ENCODE measurements at places on chromosomes 1 and 21.
A peak's percentile ranks its signal among the peaks of the same experiment; 100 is the strongest.

GRCh38 chr1:206538901-206539640 lies 31.7 kb downstream of the RASSF5 start:
- H3K4me1 ChIP-seq: peaks cover 35% of the 10 kb centered on the region
- H3K27ac ChIP-seq: no peak overlapping the region
- peaks cover 3% of the 10 kb centered on the region for H3K36me3 ChIP-seq
- no peak overlapping the region for H3K4me3 ChIP-seq
- no peaks in the 10 kb centered on the region for H3K27me3 ChIP-seq
- no peak for DNase-seq

- no peak overlapping the region for H3K4me3 ChIP-seq
- no peaks in the 10 kb centered on the region for H3K36me3 ChIP-seq
- no peaks in the 10 kb centered on the region for H3K4me1 ChIP-seq
- H3K27ac ChIP-seq: no peak overlapping the region
- no peak for DNase-seq
- no peaks in the 10 kb centered on the region for H3K27me3 ChIP-seq
Observed at GRCh38 chr1:5269901-5270300, 615.5 kb downstream of the AJAP1 start.

DNA sequence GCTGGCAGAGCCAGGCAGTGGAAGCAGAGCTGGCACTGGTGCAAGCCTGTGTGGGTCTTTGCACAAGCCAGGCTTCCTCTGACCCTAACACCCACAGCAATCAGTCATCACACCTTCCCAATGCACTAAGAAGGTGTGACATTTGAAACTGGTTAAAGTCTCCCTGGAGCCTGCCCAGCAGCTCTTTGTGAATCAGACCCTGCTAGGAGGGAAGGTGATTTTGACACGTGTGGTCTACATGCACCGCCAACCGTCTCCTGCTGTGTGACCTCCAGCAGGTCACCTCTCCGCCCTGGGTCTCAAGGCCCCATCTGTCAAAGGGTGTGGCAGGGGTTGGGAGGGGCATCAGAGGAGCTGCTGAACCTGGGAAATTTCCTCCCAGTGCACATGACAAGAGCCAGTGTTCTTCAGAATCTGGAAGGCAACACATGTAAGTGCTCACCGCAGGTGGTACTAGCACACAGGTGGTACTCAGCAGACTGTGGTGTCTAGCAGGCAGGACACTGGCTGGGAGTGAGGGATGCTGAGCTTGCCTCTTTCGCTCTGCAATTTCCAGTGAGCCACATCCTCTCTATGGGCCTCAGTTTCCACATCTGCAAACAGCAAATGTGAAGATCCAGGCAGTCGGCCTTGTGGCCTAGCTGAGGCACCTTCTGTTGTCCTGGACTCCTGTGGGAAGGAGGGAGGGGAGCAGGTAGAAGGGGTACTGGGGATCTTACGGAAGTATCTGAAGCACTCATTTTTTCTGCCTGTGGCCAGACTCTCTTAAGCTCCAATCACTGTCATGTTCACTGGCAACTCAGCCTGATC lies 123.2 kb downstream of the DMRTB1 start:
- H3K27ac ChIP-seq: no peak overlapping the region
- DNase-seq: no peak
- H3K4me1 ChIP-seq: no peaks in the 10 kb centered on the region

DNA sequence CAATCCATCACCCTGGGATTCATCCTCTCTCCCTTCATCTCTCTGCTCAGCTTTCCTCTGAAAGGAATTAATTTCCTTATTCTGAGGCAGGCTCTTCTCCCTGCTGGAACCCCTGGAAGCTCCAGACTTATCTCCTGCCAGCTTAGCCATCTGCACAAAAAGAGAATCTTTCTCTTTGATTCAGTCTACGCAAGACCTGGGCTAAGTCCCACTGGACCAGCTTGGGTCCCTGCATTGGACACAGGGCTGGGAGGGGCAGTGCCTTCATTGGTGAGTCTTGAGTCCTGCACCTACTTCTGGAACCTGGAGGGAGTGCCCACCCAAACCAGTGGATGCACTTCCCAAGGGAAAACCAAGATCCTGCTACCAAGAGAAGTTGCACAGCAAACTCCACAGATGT lies 271.7 kb upstream of the CSF3R start:
- H3K4me1 ChIP-seq: no peaks in the 10 kb centered on the region
- no peak overlapping the region for H3K4me3 ChIP-seq
- H3K27ac ChIP-seq: no peak overlapping the region
- no peak for DNase-seq

DNA sequence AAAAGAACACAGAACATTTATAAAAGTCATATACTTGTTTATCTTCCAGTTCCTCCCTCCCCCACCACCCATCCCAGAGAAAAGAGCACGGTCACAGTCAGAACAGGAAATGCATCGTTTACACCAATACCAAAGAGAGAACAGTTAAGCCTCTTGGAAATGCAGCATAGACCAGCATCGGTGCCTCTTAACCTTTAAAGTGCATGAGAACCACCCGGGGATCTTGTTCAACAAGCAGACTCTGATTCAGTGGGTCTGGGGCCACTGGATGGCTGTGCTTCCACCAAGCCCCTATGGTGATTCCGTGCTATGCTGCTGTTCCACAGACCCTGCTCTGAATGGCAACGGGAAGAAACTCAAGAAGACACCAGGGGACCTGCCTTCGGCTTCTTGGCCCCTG lies 19.2 kb downstream of the FAM89A start:
- no peaks in the 10 kb centered on the region for H3K4me1 ChIP-seq
- H3K4me3 ChIP-seq: no peak overlapping the region
- H3K36me3 ChIP-seq: no peaks in the 10 kb centered on the region
- DNase-seq: no peak
- H3K27ac ChIP-seq: no peak overlapping the region
- no peaks in the 10 kb centered on the region for H3K27me3 ChIP-seq

- H3K4me1 ChIP-seq: no peaks in the 10 kb centered on the region
- H3K36me3 ChIP-seq: no peaks in the 10 kb centered on the region
- H3K4me3 ChIP-seq: no peak overlapping the region
- H3K27me3 ChIP-seq: no peaks in the 10 kb centered on the region
- H3K27ac ChIP-seq: no peak overlapping the region
Observed at GRCh38 chr1:185917646-185918045, 183.5 kb downstream of the HMCN1 start.

DNA sequence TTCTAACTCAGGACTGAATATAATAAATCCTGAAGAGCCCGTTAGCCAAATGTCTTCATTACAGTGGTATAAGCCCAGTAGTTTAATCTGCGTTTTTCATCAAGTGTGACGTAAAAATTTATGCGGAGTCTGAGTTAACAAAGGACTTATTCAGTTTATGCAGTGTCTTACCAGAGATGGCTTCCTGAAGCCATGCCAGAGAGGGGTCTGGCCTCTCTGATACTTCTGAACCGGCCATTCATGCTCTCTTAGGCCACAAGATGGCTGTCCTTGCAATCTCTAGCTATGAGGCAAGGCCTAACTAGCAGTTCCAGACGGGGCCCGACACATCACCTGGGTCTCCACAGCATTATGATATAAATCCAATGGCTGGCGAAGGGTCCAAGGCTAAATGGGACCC lies 101.4 kb downstream of the TEX35 start:
- no peaks in the 10 kb centered on the region for H3K27me3 ChIP-seq
- peaks cover 8% of the 10 kb centered on the region for H3K36me3 ChIP-seq
- no peak for DNase-seq
- no peak overlapping the region for H3K27ac ChIP-seq

DNA sequence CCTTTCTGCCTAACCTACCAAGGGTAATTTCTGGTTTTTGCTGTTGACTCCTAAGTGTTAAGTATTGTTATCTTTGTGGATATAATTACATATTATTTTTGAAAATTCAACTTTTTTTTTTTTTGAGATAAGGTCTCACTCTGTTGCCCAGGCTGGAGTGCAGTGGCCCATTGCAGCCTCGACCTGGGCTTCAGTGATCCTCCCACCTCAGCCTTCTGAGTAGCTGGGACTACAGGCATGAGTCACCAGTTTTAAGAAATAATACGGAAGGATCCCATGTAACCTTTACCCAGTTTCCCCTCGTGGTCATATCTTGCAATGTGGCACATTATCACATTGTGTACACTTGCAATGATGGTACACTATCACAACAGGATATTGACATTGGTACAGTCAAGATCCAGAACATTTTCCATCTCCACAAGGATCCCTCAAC lies 3.1 kb downstream of the CHD1L start:
- H3K36me3 ChIP-seq: peaks cover 18% of the 10 kb centered on the region
- no peaks in the 10 kb centered on the region for H3K27me3 ChIP-seq

GRCh38 chr1:147072482-147073432 lies 99.5 kb downstream of the PRKAB2 start:
- DNase-seq: no peak
- no peak overlapping the region for H3K27ac ChIP-seq
- no peaks in the 10 kb centered on the region for H3K4me1 ChIP-seq
- H3K4me3 ChIP-seq: no peak overlapping the region
- H3K36me3 ChIP-seq: no peaks in the 10 kb centered on the region

DNA sequence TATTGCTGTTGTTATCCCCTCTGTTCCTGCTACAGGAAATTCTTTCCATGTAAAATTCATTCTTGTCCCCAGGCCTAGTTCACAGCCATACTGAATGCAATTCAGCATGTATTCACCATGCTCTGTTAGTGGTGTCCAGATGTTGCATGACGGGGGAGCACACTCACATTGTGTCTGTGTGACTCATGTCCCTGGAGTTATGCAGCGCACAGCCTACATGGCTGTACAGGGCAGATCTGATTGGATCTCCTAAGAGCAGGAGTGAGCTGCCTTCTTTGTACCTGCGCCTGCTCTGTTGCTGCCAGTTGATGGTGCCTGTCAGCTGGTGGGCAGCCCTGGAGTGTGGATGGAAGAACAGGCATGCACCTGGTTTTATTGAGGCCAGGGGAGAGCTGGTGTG lies 17.6 kb downstream of the HTR6 start:
- no peaks in the 10 kb centered on the region for H3K4me1 ChIP-seq
- H3K4me3 ChIP-seq: no peak overlapping the region
- H3K27me3 ChIP-seq: peaks cover 7% of the 10 kb centered on the region
- H3K36me3 ChIP-seq: no peaks in the 10 kb centered on the region

- DNase-seq: no peak
- peaks cover 65% of the 10 kb centered on the region for H3K36me3 ChIP-seq
- H3K27me3 ChIP-seq: no peaks in the 10 kb centered on the region
Observed at GRCh38 chr1:223737342-223737741, 25.0 kb downstream of the CAPN2 start.

DNA sequence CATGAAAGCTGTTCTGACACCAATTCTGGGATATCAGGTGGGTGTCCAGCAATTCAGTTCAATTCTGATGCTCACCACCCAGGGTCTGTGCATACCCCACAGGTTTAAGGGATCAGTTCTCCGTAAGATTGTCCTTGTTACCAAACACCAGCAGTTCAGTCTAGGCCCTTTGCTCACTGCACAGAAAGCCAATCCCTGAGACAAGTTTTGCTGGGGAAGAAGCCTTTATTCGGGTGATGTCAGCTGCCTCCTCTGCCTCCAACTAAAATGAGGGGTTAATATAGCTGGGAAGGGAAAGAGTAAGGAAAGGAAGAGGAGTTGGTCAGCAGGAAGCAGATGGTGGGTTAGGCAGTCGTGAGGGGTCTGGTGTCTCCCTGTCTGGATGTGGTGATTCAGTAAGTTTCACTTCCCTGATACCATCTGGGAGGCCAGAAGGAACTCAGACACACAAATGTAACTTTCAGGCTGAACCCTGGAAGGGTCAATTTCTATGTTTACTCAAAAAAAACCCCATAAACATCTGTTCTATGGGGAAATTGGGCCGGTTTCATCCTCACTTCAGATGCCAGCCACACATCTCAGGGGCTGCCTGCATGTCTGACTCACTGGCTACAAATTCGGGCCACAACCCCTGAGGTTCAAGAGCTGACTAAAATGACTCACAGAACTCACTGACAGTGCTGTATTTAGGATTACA lies 83.3 kb upstream of the PGBD5 start:
- no peak overlapping the region for H3K4me3 ChIP-seq
- peaks cover 4% of the 10 kb centered on the region for H3K36me3 ChIP-seq
- H3K4me1 ChIP-seq: peaks cover 34% of the 10 kb centered on the region
- peak overlapping the region; percentile 70 for H3K27ac ChIP-seq

GRCh38 chr1:167013108-167013929 lies 24.2 kb downstream of the MAEL start:
- no peak overlapping the region for H3K27ac ChIP-seq
- H3K4me3 ChIP-seq: no peak overlapping the region
- no peaks in the 10 kb centered on the region for H3K4me1 ChIP-seq
- H3K27me3 ChIP-seq: peaks cover 21% of the 10 kb centered on the region
- no peak for DNase-seq

All from Calu3 (cell line).